Muscle of leg (tissue), 16 donors: ENCODE measurements at places on chromosomes 7 and 10.

GRCh38 chr7:120925392-120925791 is 25.2 kb upstream of the ING3 start:
- no peak for DNase-seq

- no peak for DNase-seq
Observed at GRCh38 chr10:105605918-105606317, 964.8 kb downstream of the SORCS3 start.

DNA sequence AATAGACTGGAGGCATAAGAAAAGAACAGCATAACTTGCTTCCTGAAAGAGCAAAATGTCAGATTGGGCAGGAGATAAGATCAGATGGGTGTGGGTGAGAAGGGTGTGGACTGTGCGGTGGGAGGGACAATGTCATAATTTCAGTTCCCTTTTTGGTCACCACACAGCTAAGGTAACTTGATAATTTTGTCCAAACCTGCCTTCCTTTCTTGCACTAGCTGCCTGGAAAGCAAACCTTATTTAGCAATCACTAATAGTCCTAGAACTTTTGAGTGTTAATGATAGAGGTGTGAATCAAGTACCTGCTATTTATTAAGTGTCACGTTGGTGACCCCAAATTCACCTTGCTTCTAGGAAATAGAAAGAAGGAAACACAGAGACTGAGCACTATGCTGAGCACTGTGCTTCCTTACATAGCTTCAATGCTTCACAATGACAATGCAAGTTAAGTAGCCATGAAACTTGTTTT is 72.4 kb upstream of the SP4 start:
- DNase-seq = peak; percentile 5

DNA sequence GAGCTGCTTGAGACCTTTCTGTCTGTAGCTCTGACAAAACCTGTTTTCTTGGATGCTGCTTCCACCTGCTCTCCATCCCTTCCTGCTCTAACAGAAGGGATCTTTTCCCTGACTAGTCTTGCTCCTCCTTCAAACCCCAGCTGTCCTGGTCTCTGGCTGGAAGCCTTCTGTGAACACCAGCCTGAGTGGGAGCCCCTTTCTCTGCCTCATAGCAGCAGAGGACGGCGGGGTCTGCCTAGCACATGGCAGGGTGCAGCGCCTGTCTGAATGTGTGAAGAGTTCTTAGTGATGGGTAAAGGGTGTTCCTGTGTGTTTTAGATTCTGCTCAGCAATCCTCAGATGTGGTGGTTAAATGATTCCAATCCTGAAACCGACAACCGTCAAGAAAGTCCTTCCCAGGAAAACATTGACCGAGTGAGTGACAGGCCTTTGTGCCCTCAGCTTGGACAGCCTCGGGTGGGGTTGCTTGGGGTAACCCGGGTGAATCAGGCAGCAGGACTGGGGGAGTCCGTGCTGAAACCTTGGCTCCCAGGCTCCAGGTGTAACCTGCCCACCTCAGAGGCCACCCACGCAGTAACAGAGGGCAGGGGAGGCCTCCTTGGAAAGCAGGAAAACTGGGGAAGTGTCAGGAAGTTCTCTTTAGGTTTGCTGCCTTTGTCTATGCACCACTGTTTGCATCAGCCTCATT is 34.1 kb downstream of the NUB1 start:
- DNase-seq = no peak

DNA sequence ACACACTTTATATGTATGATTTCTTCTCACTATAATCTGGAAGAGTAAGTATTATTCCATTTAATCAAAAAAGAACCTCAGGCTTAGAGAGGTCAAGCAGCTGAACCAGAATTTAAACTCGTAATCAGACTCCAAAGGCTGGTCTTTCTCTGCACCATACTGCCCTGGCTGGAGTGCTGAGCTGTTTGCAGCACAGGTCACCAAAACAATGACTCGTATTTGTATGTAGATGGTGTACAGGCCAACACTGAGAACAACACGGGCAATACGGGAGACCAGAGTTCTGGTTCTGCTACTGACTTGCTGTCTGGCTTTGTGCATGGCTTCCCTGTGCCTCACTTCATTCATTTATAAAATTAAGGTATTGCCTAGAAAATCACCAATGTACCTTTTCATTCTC is 57.9 kb downstream of the CDCA7L start:
- DNase-seq = no peak

DNA sequence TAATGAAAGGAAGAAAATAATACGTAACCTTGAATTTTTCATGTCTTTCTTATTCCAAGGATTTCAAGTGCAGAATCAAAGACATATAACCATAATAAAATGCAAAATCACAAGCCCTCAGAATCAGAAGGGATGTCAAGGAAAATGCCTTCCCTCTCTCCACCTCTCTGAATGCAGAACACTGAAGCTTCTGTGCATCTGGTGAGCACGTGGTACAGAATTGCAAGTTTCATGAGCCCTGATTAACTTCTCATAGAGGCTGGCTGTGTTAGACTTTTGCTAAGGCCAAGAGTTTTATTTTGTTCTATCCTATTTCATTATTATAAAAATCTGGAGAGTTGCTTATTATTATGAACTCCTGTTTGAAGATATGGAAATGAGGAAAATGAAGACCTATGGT is 533.7 kb upstream of the POM121L12 start:
- DNase-seq = peak; percentile 4

GRCh38 chr7:1598961-1599639 is 29.3 kb upstream of the PSMG3 start:
- DNase-seq = no peak

GRCh38 chr10:91799612-91799975 is 1.4 kb downstream of the TNKS2 start:
- DNase-seq = peak; percentile 6

- DNase-seq = no peak
Observed at GRCh38 chr10:86344281-86344680, 22.3 kb downstream of the GRID1 start.
